ENCODE measurements at places on chromosomes 4 and X.

GRCh38 chrX:120485315-120485637, 16.2 kb upstream of the LAMP2 start:
- no peak for DNase-seq

DNA sequence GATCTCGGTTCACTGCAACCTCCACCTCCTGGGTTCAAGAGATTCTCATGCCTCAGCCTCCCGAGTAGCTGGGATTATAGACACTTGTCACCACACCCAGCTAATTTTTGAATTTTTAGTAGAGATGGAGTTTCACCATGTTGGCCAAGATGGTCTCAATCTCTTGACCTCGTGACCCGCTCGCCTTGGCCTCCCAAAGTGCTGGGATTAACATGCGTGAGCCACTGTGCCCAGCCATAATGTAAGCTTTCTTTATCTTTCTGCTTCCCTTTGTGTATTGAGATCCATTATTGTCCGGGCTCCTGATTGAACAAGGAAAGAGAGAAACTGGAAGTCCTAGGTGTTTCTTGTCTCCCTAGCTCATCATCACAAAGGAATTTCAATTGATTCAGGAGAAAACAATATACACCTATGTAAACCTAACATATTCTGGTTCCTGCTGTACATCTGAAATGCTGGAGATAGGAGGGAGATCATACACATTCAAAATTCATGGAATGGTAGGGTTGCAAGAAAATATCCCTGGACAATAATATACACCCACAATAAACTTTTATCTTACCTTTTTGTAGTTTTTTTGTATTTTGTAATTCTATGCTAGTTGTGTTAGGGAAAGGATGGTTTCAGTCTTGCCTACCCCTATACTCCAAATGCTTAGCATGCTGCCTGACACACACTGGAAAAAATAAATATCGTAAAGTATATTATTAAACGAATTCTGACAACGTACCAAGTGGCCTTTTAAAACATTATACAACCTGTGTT, 194.4 kb upstream of the HS3ST1 start:
- DNase-seq: no peak

DNA sequence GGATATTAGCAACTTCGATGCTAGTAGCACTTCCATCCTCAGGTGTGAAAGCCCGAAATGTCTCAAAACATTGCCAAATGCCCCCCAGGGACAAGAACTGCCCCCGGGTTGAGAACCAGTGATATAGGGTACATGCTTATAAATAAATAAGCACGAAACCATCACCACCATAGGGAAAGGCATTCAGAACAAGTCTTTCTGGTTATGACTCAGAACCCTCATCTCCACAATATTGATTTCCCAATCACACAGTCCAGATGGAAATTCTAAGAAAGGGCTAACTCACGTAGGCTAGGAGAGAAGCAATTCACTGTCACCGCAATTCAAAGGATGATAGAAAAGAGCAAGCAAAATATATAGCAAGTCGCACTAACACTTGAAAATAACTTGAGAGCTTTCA, 84.8 kb downstream of the ANOS1 start:
- no peak for DNase-seq

- no peak for DNase-seq
Measured at GRCh38 chr4:81260443-81261101, 45.5 kb upstream of the PRKG2 start.

DNA sequence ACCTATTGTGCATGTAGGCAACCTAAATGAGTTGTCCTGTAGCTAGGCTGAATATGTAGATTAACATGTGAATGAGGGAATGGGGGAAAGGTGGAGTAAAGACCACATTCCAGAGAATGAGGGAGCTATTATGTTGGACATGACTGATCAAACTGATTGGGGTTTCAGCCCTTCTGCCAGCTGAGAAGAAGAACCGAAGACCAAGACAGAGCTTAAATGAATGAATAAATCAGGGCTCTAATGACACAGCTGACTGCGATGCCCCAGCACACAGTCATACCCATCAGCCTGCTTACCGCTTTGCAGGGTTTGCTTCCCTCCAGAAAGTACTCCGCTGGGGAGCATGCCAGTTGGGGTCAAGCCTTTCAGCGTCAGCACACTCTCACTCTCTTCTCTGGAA, 315.4 kb downstream of the PPP3CA start:
- DNase-seq: no peak

- DNase-seq: no peak
Measured at GRCh38 chr4:140777894-140778293, 21.7 kb upstream of the TBC1D9 start.

DNA sequence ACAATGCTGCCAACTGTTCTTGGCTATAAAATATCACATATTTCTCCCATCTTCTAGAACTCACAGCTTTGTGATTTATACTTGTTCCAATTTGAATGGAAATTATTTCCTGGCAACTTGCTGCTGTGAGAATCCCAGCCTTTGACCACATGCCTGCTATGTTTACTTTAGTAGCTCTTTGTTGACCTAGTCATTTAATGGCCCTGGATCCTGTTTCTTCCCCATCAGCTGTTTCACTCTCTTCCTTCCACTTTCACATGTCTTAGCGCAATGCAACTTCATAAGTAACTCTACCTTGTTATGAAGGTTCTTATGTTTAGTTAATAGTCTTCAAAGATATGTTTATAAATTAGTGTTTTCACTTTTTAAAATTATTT, 1973.6 kb upstream of the AGA start:
- DNase-seq: no peak

DNA sequence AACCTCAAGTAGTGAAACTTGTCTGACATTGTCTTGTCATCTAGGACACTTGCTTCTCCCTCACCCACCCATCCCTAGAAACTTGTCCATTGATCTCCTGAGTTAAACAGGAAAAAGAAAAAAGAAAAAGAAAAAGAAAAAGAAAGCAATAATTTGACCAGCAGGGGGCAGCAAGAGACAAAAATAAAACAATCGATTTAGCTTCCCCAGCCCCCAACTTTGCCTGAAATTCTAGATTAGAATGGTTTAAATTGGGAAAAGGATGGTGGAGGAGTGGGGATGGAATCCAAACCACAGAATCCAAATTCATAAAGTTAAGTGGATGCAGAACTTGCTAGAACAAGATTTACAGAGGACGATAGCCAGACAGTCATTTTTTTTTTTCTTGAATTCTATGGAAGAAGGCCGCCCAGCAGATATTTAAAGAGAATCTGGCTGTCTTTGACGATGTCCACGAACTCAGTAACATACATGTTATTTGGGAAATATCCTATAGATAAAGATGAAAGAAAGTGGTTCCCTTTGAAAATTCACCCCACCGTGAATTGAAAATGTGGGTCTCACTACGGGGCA, 282.9 kb downstream of the USP46 start:
- no peak for DNase-seq

DNA sequence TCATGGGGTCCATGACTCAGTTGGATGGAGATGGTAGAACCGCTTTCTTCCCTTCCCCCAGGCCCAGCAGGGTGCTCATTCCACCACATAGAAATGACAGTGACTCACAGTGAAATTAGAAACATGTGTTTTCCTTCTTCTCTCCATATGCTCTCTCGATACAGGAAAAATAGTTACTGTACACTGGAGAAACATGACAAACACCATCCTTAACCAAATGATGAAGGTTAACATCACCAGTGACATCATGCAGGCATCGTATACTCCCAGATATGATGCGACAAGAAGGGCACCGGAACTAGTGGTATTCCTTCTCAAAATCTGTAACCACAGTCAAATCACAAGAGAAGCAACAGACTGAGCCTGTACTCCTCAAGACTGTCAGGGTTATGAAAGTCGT, 11.7 kb upstream of the RAB40A start:
- no peak for DNase-seq

- DNase-seq: no peak
Measured at GRCh38 chrX:18721683-18722499, 14.4 kb downstream of the PPEF1 start.

DNA sequence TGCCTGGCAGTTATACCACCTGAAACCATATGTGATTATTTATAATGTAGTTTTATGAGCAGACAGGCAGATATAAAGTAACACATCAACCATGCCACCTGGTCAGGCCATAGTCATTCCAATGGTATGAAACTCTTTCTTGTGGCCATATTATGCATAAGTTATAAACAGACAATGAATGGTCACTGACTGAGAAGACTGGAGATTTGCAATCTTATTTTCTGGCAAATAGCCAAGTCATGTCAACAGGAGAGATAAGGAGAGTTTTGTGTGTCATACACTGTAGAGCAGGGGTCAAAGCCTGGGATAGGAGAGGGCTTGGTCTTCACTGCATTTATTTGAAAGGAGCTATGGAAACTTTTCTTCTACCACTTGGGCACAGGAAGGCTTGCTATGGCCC, 29.5 kb downstream of the SORBS2 start:
- no peak for DNase-seq

GRCh38 chrX:56786889-56787733, 58.1 kb downstream of the NBDY start:
- DNase-seq: no peak

GRCh38 chr4:83093060-83093640, 21.4 kb downstream of the PLAC8 start:
- no peak for DNase-seq

- no peak for DNase-seq
Measured at GRCh38 chrX:17082831-17083230, 136.4 kb downstream of the REPS2 start.

DNA sequence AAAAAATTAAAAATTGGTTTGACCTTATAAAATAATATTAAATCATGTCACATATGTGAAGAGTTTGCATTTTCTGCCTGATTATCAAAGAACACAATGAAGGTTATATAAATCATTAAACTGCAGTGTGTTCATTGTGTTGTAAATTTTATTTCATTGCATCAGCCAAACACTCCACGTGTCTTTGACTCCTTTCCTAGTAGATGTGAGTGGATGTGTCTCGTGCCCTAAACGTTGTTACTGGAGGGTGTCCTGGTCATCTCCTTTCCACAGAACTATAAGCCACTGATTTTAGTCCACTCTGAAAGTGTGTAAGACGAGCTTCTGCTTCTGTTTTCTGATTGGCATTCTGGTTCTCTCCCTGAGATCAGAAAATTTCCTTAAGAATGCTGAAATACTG, 127.3 kb downstream of the NDST4 start:
- DNase-seq: no peak
